ENCODE measurements at places on chromosomes 11 and 22. TPM values are rescaled to one million over a fixed set of nuclear protein-coding genes. Genes with fewer than 3 reads are reported as not detected.

GLB1L2 gene
- polyA plus RNA-seq, result 24.6 TPM

DNA sequence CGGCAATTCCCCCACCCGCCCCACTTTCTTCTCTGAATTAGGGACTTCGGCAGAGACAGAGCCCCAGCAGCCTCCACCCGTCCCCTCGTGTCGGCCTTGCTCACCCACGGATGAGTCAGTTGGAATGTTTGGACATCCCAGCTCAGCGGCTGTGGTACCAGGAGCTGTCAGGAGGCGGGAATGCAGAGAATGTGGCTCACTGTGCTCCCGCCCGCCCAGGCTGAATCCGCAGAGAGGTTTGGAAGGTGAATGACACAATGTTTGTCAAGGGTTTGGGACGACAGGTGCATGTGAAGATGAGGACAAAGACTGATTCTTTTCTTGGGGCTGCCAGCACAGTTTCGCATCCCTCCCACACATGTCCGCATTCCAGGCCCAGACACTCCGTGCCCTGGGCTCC, 39.6 kb downstream of the LIF start:
- DNase-seq, result peak; percentile 60

DNA sequence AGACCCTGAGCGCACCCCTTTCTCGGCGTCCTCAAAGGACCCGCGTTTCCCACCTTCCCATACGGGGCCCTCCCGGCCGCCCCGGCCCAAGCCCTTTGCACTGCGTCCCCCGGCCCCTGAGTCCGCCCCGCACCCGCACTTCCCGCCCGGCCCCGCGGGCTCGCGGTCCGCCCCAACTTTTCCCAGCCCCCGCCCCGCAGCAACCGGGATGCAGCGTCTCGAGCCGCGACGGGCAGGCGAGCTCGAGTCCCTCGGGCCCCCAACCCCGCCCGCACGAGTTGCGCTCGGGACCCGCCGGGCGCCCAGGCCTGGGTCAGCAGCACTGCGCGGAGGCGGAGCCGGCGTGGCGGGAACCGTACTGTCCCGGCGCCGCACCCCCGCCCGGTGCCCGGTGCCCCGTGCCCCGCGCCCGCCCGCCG, 371 bp downstream of the SMCO4 start:
- DNase-seq, result peak; percentile 61

GRCh38 chr11:127027000-127027399, 26.4 kb upstream of the KIRREL3 start:
- no peak for DNase-seq

GRCh38 chr11:108606495-108607160, 13.1 kb upstream of the EXPH5 start:
- DNase-seq, result no peak

CHST1 gene
- polyA plus RNA-seq, result 7.6 TPM

DNA sequence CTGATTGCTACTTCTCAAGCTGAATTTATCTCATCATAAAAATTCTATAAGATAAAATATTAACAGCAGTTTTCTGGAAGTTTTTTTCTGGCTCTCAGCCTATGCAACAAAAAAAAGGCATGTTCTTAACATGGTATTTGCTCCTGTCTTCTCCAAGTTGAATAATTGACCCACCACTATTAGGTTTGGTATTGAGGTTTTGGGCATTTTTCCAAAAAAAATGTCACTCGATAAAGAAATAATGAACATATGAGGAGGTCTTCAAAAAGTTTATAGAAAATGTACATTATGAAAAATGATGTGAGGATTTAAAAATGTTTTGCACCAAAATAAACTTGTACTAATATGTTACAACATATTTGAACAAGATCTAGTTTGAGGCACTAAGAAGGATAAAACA, 808.6 kb upstream of the RAG2 start:
- DNase-seq, result no peak

GRCh38 chr11:2314525-2315394, 12.9 kb downstream of the TSPAN32 start:
- peak; percentile 99 for DNase-seq

DNA sequence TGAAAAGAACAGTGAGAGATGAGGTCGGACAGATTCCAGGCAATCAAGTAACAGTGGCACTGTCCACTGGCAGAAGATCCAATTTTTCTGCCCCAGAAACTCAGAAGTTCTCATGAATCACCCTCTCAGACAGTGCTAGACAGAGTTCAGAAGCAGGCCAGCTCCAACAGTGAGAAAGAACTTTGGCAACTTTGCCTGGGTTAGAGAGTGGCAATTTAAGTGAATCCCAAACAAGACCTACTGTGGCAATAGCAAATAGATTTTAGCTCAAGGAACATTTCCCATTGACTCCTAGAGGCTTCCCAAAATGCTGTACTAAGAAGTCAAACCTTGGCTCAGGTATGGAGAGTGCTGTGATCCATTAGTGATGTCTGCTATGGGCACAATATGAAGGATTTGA, 12.3 kb downstream of the CD44 start:
- DNase-seq, result no peak

DNA sequence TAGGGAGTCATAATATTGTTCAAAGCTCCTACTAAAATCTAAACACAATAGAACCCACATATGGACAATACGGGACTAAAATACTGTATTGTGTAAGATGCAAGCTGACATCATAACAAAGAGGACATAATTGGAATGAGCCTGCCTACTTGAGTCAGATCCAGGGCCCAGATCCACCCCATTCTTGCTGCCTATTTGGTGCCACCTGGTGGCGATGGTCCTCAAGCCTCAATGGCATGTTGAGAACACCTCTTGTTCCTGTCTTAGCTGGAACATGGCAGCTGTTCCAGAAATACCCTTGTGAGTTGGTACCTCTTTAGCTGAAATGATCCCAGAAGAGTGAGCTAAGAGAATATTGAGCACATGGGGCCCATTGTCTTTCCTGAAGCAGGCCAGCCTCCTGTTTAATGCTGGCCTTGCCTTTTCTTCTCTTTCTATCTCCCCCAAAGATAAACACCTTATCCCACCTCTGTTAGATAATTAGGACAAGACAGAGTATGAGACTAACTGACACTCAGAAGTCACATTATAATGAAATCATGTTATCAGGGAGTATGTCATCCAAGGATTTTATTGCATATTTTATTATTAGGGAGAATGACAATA, 680.9 kb upstream of the ANO5 start:
- DNase-seq, result no peak

DNA sequence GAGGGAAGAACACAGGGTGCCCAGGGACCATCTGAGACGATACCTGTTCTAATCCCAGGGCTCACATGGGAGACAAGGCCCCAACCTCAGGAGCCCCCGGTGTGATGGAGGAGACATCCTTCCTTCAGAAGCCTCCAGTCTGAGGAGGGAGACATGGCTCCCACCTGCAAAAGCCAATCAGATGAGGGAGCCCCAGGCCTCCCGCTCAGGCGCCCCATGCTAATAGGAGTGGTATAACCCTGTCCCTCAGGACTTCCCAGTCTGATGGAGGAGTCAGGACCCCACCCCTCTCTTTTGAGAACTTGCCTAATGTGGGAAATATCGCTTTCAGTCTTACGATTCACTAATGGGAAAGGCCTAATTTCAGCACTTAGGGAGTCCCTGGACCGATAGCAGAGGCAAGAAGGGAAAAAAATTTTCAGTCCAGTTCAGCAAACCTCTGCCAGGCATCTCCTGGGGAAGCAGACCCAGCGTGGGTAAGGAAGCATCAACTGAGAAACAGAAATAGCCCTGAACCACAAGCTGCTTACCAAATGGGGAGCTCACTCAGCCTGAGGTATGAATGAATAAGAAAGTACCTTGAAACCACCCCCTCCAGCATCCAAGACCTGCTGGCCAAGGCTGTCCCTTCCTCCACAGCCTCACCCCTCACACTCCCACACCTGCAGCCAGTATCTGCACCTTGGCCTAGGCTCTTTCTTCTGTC, 5.9 kb downstream of the ARRB1 start:
- DNase-seq, result no peak

UBASH3B gene
- polyA plus RNA-seq, result 1.8 TPM

- DNase-seq, result no peak
Observed at GRCh38 chr11:47545298-47545697, 7.6 kb downstream of the CELF1 start.

GRCh38 chr22:26482161-26482560, 1.4 kb downstream of the HPS4 start:
- no peak for DNase-seq

SHISAL1 gene
- polyA plus RNA-seq, result 0.33 TPM

DNA sequence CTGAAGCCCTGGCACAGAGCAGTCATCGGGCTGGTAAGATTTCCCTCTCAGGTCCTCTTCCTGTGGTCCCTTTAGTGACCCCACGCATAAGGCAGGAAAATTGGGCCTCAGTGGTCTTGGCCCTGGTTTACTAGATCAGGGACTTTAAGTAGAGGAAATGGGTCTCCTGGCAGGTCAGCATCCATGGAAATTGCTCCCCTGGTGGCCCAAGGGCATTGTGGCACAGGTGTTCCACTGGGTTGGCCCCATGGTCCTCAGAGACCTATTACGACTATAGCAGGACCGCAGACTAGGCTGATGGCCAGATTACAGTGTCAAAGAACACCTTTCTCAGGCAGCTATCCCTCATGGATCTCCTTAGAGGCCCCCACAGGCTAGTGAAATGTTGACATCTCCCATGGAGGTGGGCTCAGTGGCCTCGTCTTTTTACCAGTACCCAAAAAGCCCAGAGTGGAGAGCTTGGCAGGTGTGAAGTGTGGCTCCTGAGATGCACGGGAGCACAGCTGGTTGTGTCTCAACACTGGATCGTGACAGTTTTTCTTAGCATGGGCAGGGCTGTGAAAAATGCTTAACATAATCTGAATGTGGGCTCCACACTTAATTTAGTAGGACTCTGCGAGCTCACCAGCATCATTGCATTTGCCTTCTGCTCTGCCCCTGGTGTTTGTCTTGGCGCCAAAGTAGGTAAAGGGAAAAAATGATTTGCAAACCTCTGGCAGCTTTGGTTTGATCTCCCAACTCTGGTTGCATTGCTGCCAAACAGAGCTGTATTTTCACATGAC, 74.2 kb downstream of the ZBTB16 start:
- no peak for DNase-seq

NXPE2 gene
- 0.22 TPM for polyA plus RNA-seq

GRCh38 chr22:41296826-41297667, 4.3 kb upstream of the ZC3H7B start:
- no peak for DNase-seq

DNA sequence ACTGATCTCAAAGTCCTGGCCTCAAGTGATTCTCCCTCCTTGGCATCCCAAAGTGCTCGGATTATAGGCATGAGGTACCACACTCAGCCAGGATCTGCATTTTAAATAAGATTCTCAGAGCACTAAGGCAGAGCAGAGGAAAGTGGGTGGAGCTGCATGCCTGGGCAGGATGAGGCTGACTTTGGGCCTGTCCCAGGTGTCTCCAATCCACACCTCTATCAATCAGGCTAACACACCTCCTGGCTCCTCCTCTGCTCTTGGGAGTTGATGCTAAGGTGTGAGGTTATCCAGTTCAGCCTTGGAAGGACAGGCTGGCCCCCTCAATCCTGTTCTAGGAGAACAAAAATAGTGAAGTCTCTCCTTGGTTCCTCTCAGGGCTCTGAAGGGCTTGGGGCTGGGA, 30.2 kb upstream of the P2RY2 start:
- DNase-seq, result no peak

DNA sequence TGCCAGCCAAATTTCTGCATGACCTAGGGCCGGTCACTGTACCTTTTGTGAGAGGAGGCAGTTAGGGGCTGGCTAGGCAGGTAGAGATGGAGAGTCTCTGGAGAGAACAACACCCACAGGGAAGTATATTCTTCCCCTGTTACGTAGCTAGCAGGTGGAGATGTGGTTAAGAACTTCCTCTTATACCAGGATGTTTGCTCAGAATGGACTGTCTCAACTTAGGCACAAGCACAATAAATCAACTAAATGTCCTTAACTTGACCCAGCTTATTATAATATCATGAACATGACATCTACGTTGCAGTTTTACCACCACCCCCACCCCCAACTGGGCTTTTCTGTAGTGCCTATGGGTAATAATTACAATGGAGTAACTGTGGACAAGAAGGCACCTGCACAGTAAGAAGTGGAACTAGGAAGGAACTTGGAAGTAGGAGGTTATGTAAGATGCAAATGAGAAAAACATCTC, 60.7 kb upstream of the MPEG1 start:
- DNase-seq, result no peak

DNA sequence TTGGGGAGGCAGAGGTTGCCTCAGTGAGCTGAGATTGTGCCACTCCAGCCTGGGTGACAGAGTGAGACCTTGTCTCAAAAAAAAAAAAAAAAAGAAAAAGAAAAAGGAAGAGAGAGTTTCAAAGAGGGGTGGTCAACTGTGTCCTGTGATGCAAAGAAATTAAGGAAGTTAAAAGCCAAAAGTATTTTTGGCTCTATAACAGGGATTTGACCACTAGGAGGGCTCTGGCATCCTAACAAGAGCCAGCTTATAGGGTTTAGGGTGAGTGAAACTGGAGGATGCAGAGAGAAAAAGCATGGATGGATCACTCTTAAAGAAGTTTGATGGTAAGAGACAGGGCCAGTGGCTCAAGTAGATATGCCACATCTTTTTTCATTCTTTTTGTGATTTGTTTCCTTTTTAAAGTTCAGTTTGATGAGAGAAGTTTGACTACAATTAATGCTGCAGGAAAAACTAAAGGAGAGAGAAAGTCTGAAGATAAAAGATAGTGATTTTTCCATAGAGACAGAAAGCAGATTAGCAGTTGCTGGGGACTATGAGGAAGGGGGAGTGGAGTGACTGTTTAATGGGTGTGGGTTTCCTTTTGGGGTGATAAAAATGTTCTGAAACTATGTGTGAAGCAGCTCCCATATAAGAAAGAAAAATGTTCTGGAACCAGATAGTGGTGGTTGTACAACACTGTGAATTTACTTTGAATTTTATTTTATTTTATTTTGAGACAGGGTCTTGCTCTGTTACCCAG, 11.1 kb upstream of the MICAL2 start:
- DNase-seq, result no peak

GRCh38 chr22:37260155-37260795, 16.2 kb upstream of the RAC2 start:
- no peak for DNase-seq

DNA sequence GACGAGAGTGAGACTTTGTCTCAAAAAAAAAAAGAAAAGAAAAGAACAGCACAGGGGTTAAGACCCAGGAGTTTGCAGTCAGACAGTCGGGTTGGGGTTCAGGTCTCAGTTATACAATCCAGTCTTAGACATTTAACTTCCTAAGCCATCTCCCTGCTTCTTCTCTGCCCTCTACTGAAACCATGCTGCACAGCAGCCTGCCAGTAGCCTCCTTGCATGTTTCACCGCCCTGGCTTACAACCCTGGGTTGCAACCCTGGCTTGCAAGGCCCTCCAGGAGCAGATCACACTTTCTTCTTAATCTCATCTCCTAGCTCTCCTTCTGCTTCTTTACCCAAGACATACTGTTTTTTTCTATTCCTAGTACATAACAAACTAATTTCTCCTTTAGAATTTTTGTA, 5.9 kb upstream of the B3GAT3 start:
- no peak for DNase-seq

- DNase-seq, result no peak
Observed at GRCh38 chr11:62433141-62433903, 14.5 kb downstream of the SCGB1A1 start.

NEFH gene
- polyA plus RNA-seq, result 7.2 TPM

GRCh38 chr11:82406611-82407010, 327.1 kb downstream of the FAM181B start:
- no peak for DNase-seq

GRCh38 chr22:49307481-49307830, 520.2 kb downstream of the BRD1 start:
- no peak for DNase-seq

TRIM6 gene
- 6.1 TPM for polyA plus RNA-seq

Data from ovary (tissue), 10 donors.